ENCODE measurements at places on chromosomes 6 and 20.

DNA sequence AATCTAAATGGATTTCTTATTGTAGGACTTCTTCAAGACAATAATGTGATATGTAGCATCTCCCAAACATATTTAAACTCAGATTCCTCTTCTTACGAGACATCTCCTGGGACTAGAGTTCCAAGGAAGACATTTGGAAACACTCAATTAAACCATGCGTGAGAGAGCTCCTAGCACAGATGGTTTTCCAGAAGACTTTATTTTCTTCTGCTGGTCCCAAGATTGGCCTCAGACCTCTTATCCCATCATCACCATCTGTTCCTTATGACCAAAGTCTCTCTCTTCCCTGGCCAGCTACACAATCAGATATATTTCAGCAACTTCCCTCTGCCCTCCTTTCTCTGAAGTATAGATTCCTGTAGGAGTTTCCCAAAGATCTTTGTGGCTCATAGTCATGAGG, 93.2 kb upstream of the JARID2 start:
- DNase-seq = no peak

GRCh38 chr6:113172531-113172966, 684.6 kb upstream of the MARCKS start:
- no peak for DNase-seq

- DNase-seq = no peak
Observed at GRCh38 chr6:44199883-44200282, 16.8 kb upstream of the MYMX start.

DNA sequence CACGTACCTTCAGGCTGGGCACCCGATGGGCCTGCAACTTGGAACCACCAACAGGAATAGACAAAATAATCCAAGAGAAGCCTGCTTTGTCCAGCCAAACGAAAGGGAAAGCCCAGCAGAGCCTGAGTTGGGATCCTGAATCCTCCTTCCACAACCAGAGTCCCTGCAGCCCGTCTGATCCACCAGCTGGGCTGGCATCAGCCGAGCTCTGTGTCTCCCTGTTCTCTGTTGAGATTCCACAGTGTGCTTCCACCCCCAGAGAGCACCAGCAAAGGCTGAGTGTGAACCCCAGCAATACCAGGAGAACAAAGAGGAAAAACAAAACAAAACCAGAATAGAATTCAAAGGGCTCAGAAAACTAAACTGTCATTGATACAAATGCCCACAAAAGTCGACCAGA, 104.2 kb upstream of the PRND start:
- no peak for DNase-seq

DNA sequence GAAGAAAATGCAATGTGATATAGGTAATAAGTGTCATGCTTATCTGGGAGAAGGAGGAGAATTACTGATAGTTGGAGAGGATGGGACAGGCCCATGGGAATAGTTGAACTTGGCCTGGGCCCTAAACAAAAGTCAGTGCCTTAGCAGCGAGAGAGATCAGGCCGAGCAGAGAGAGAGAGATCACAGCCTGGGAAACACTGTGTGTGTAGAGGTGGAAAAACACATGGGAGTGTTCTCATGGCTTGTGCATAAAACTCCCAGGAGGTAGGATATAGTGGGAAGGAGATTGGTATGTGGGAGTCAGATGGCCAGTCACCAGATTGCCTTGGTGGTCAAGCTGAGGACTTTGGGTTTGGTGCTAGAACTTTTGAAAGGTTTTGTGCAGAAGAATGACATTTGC, 47.6 kb downstream of the FIG4 start:
- no peak for DNase-seq

DNA sequence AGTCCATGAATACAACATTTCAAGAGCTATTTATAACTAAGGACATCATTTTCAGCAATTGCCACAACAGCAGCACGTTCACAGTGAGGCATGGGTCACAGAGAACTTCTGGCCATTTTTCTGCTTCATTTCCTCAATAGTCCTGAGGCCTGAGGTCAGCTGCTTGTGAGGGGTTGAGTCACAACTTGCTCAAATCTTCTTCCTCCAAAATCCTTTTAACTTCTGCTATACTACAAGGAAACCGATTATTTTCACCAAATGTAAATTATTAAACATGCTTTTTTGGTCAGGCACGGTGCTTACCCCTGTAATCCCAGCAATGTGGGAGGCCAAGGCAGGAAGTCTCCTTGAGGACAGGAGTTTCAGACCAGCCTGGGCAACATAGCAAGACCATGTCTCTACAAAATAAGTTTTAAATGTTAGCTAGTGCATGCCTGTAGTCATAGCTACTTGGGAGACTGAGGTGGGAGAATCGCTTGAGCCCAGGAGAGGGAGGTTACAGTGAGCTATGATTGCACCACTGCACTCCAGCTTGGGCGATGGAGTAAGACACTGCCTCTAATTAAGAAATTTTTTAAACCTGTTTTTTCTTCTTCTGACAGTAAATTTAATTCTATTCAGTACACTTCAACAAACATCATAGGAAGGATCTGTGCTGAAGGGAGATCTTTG, 11.1 kb upstream of the SLC16A10 start:
- DNase-seq = no peak

- no peak for DNase-seq
Observed at GRCh38 chr6:36933102-36933501, 21.4 kb upstream of the PI16 start.

DNA sequence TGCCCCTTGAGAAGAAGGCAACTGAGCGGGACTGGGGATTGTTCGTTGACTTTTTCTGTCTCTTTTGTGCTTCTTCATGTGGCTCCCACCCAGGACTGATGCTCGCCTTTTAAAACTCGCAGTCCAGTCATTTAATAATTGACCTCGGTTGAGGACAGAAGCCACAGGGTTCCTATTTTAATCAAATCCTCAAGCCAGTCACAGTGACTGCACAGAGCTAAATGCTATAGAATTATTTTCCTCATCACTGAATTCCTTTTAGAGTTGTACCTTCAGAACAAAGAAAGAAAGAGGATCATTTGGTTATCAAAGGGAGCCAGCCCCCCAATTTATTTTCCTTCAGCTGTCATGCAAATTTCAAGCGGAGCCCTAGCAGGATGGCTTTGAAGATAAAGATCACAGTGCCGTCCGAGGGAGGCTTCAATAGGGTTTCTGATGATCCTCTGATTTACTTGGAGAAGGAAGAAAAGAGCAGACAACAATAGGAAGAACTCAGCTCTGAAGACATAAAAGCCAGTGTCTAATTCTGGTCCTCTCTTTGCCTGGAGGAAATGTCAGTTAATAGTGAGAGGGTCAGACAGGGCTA, 186.6 kb downstream of the DOK5 start:
- no peak for DNase-seq

DNA sequence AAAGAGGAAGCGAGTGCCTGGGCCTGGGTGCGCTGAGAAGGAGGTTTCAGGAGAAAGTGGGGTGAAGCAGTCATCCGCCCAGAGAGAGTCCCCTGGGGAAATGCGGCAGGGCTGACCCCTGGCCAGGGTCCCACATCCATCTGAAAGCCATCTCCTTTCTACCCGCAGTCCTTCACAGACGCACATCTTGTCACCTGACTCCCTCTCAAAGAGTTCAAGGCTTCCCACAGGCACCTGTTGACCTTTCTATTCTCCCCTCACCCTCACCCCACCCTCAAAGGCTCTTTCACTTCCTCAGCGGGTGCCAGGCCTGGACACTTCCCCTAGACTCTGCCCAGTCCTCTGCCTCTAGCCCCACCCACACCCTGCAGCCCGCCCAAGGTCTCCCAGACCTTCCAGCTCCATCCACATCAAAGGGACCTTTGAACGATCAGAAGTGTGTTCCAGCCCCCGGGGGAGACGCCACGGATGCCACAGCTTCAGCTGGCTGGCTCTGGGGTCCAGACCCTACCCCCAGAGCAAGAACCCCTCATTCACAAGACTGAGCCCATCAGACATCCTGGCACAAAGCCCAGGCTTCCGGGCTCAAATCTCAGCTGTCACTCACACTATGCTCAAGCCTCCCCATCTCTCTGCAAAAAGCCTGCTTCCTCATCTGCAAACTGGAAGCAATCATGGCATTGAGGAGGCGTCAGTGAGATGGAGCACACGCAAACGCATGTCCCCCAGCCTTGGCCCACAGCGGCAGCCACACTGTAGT, 2.1 kb downstream of the CTSZ start:
- peak; percentile 27 for DNase-seq

DNA sequence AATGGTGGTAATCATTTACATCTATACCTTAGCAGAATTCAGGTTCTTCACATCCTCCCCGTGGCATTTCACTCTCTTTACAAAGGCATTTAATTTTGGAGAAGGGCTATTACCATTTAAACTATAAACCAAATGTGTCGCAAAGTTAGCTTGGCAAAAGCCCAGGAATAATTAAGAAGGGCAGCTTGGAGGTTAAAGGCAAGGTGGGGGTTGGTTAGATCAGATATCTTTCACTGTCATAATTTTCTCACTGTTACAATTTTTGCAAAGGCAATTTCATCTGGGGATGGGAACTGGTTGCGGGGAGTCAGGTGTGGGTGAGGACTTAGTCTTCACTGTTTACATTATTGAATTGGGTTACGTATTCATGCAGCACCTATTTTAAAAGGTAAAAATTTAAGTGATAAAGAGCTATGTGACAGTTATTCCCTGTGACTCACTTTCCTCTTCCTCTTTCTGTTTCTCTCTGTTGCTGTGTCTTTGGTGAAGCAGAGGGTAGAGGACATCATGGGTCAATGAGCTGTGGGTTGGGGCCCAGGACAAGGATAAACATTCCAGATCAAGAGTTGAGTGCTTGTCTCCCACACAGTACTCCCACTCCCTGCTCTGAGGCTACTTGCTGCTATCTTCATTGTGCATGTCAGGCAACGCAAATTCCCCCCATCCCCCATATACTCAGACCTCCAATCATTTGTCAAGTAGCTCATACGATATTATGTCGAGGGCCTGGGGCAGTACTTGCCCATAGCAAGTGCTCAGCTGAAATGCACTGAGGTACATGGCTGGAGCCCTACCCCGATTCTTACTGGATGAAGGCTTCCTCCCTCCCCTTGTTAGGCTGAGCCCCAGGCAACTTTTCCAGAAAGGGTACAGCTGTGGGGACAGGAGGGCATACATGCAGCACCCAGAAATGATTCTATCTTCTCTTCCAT, 223.1 kb upstream of the MYLIP start:
- no peak for DNase-seq

- DNase-seq = no peak
Observed at GRCh38 chr6:158706369-158706982, 56.6 kb downstream of the SYTL3 start.

DNA sequence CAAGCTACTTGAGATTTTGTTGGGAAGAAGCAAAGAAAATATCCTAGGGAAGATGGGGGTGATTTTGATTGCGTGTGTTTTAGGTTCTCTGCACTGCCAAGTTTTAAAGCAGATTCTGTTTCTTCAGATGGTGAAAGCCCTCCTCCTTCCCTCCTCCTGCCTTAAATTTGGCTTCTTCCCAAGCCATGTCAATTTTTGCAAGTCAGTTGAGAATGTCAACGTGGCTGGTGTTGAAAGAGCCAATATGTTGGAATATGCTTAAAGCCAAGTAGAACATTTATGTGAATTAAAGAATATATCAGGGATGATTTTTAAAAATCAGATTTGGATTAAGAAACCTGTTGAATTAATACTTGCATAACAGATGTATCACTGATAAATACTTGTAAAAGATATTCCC, 270.8 kb downstream of the ARID1B start:
- DNase-seq = no peak

DNA sequence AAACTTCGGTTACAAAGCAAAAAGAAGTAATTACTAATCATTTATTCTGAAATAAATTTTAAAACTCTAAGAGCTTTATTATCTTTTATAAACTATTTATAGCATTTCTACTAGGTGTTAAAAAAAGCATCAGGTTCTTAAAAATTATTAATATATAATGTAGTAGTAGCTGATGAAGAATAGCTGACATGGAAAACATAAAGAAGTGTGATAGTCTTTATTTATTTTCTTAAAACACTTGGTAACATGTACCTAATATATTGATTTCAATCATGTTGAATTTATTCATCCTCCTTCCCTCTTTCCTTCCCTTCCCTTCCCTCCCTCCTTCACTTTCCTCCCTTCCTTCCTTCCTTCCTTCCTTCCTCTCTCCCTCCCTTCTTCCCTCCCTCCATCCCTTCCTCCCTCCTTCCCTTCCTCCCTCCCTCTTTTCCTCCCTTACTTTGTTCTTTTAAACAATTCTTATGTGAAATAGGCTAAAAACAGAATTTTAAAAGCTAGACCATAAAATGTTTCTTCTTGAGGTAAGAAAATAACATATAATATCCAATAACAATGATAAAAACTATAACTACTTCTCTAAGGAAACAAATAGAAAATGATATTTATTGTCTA, 913.9 kb upstream of the MAP3K7 start:
- no peak for DNase-seq

DNA sequence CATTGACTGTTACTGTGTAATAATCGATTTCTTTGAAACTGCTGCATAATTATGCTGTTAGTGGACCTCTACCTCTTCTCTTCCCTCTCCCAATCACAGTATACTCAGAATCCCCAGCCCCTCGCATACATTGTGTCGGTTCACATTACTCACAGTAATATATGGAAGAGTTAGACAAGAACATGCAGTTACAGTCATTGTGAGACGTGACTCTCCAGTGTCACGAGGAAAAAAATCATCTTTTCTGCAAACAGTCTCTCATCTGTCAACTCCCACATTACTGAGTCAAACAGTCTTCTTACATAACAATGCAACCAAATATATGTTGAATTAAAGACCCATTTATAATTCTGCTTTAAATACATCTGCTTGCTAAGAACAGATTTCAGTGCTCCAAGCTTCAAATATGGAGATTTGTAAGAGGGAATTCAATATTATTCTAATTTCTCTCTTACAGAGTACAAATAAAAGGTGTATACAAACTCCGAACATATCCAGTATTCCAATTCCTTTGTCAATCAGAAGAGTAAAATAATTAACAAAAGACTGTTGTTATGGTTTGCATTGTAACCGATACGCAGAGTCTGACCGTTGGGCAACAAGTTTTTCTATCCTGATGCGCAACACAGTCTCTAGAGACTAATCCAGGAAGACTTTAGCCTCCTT, 113.3 kb downstream of the TMEM242 start:
- DNase-seq = no peak

GRCh38 chr20:40309731-40310130, 379.3 kb downstream of the MAFB start:
- no peak for DNase-seq

- DNase-seq = no peak
Observed at GRCh38 chr6:39137245-39137644, 22.3 kb upstream of the SAYSD1 start.

DNA sequence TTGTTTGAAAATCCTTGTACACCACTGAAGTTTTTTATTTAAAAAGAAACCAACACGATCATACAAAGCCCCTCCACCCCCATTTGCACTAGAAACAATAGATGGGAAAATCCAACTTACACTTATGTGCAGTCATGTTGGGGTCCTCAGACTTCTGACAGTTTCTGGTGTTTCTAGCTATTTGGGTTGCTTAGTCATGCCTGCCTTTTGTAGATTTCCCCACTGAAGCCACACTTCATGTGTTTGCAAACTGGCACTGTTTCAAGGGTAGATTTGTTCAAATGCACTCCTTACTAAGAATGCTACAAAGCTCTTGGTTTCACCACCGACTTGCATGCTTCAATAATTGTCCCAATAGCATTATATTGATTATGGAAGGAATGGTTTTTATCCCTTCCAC, 1.5 kb downstream of the SH3BGRL2 start:
- no peak for DNase-seq

- DNase-seq = no peak
Observed at GRCh38 chr20:10498200-10498599, 63.1 kb downstream of the SLX4IP start.

GRCh38 chr20:57680934-57681914, 28.6 kb downstream of the PMEPA1 start:
- DNase-seq = no peak
